ENCODE measurements at places on chromosomes 7 and 10. TPM values are rescaled to one million over a fixed set of nuclear protein-coding genes. Genes with fewer than 3 reads are reported as not detected.

C10orf105 gene
- total RNA-seq = 0.50 TPM

LLCFC1 gene
- total RNA-seq = not detected

PDGFA gene
- 0.60 TPM for total RNA-seq

GPR146 gene
- total RNA-seq = 9.8 TPM

PPP1R17 gene
- not detected for total RNA-seq

OGDHL gene
- not detected for total RNA-seq

AGR3 gene
- not detected for total RNA-seq

PPP1R9A gene
- not detected for total RNA-seq

ZNF438 gene
- total RNA-seq = 3.1 TPM

PALS2 gene
- total RNA-seq = 15.3 TPM

DKK1 gene
- not detected for total RNA-seq

ENO4 gene
- total RNA-seq = not detected

Measured in activated naive CD4-positive, alpha-beta T cell treated with anti-CD3 and anti-CD28 coated beads, Interleukin-2, amount 10 ng/mL, durations not matched to agents 5 hours and 36 hours (primary cell).